CD4-positive, CD25-positive, alpha-beta regulatory T cell (primary cell): ENCODE measurements at places on chromosomes 4 and X. TPM values are rescaled to one million over a fixed set of nuclear protein-coding genes. Genes with fewer than 3 reads are reported as not detected.

- no peak for DNase-seq
Measured at GRCh38 chrX:17602245-17602644, 135.0 kb upstream of the SCML1 start.

- no peak for DNase-seq
Measured at GRCh38 chrX:7086384-7086783, 61.1 kb upstream of the STS start.

- DNase-seq, result no peak
Measured at GRCh38 chr4:858831-859451, 33.0 kb upstream of the CPLX1 start.

GRCh38 chrX:1679238-1679637, 64.4 kb downstream of the ASMT start:
- DNase-seq, result no peak

DNA sequence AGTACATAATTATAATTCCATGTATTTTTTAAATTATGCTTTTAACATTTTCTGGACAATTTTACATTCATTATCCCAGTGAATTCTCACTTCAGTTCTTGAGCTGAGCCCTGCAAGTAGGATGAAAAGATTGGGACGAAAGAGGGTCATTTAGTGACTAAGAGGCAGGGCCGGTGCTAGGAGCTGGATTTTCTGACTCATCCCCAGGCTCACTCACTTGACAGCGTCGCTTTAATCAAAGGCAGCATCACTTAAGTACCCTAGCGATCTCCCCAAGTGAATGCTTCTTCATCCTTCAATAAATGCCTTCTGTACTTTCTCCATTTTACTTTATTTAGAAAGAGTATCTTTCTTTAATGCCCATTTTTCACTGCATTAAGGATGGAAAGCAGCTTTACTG, 263.6 kb downstream of the HS3ST1 start:
- no peak for DNase-seq

Gene ARHGAP6
- total RNA-seq, result 1.8 TPM

Gene VCX3B
- total RNA-seq, result not detected
